ENCODE measurements at places on chromosomes 12 and 14. TPM values are rescaled to one million over a fixed set of nuclear protein-coding genes. Genes with fewer than 3 reads are reported as not detected.

The PARP2 gene
- 4.6 TPM for total RNA-seq

The SYNDIG1L gene
- 0.15 TPM for total RNA-seq

The PTCSC3 gene
- not detected for total RNA-seq

The DHRS2 gene
- total RNA-seq: not detected
